ENCODE measurements at places on chromosomes 7 and 10.

DNA sequence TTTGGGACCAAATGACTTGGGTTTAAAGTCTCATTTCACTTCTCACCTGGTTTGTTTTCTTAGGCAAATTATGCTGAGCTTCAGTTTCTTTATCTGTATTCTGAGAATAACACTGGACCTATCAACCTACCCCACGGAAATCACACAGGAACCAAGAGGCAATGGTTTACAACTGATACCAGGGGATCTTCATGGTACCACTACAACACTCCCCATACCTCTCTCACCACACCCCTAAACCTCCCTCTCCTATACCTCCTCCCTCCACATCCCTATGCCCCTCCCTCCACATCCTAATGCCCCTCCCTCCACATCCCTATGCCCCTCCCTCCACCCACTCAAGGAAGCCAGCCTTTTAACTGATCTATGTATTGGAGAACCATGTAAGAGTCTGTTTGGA, 9.9 kb downstream of the FAM204A start:
- no peak for DNase-seq

GRCh38 chr10:125990974-125991373, 94.6 kb downstream of the FANK1 start:
- DNase-seq: no peak

DNA sequence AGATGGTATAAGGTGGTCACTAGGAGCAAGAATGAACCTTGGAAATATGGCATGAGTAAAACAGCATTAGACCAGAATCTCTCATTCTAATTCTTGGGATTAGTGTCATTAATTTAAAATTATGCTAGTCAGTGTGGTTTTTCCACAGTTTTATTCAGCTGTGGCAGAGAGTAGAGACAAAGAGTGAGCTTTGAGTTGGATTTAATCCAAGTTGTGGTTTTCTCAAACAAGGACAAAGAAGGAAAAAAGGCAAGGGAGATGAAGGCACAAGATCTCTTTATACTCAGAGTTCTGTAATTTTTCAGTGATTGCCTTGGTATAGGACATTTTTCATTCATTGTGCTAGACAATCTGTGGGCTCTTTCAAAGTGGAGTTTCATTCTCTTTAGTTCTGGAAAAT, 28.2 kb upstream of the AKAP9 start:
- DNase-seq: no peak

- no peak for DNase-seq
These were observed 61.3 kb downstream of the AKR1D1 start for GRCh38 chr7:138137423-138138171.

- DNase-seq: no peak
These were observed 138.8 kb downstream of the ADARB2 start for GRCh38 chr10:1598393-1599153.

DNA sequence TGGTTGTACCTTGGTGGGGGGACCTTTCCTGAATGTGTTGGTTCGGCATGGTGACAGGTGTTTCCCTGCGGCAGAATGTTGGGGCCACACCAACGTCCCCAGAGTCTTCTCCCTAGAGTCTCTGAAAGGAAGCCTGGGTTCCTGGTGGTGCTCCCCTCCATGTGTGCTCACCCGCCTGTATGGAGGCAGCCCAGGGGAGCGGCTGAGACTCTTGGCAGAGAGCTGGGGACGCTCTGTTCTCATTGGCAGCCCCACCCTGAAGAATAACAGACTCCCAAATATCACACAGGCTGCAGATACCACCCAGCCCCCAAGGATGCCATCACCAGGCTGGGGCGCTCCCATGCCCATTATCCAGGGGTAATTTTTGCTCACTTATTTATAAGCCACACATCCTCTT, 34.8 kb downstream of the CHST12 start:
- DNase-seq: no peak

GRCh38 chr10:48535416-48536155, 69.3 kb downstream of the ARHGAP22 start:
- no peak for DNase-seq

- no peak for DNase-seq
These were observed 42.4 kb upstream of the NANOS1 start for GRCh38 chr10:118986815-118987790.

DNA sequence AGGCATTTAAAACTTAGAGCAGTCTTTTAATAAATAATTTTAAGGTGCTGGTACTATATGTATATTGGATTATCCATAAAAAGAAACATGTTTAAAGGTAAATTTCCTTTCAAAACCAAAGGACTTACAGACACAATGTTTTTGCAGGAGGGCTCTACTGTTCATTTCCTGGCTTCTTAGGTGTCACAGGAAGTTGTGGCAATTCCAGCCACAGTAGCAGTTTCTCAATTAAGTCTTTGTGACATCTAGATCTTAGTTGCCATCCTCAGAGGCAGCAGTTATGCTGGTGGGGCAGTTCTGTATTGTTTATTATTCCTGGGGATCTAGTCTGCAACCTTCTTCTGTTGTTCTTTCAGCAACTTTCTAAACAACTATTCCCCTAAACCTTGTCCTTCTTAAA, 460.1 kb downstream of the MAGI2 start:
- DNase-seq: no peak

- DNase-seq: no peak
These were observed 157.5 kb upstream of the KLF14 start for GRCh38 chr7:130891254-130892094.

GRCh38 chr7:94338921-94339371, 55.7 kb upstream of the COL1A2 start:
- no peak for DNase-seq

DNA sequence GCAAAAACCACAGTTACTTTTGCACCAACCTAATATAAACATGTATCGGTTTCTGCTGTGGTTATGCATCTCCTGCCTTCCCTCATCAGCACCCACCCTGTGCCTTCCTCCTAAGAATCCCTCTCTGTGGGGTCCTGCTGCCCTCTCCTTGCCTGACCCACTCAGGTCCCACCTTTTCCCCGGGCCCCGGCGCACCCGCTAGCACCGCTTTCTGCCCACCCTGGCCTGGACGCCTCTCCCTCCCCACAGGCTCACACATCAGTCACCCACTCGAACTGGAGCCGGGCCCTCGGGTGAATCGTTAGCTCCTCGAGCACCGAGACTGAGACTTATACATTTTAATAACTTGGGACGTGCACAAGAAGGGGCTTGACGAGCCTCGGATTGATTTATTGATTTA, 110.5 kb downstream of the ADARB2 start:
- no peak for DNase-seq

DNA sequence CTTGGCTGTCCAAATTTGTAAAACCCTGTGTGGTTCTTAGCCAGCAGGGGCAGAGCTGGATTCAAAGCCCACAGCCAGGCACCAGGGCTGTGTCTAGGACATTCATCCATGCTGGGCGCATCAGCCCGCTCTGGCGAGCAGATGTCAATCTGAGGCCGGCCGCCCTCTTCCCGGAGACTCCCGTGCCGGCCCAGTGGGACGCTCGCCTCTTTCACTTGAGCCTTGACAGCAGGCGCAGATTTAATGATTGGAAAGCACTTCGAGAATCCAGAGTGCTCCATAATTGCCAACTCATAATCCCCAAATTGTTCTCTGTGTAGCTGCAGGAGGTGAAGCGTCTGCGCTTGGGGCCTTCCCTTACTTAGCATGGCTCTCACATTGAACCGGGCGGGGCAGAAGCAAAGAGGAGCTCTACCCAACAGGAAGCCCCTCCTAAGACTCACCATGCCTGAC, 36.7 kb downstream of the SLIT1 start:
- DNase-seq: no peak

- no peak for DNase-seq
These were observed 137.3 kb downstream of the SEMA3C start for GRCh38 chr7:80781561-80781979.

DNA sequence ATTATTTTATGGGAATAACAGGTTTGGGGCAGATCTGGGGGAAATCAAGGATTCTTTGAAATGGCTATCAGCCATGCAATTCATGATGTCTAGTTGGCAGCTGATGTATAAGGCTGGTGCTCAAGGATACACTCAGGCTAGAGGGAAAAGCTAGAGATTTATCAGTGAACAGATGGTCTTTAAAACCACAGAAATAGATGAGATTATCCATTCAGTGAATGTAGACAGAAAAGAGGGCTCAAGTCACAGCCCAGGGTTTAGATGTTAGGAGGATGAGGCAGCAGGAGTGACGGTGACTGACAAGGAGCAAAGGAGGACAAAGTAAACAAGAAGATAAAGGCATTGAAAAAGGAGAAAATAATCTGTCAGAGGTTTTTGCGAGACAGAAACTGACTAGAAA, 238.7 kb downstream of the CDK14 start:
- no peak for DNase-seq

GRCh38 chr10:120614680-120615079, 157.7 kb downstream of the PLPP4 start:
- no peak for DNase-seq

- peak; percentile 63 for DNase-seq
These were observed 62.4 kb upstream of the MKRN1 start for GRCh38 chr7:140541513-140542227.

DNA sequence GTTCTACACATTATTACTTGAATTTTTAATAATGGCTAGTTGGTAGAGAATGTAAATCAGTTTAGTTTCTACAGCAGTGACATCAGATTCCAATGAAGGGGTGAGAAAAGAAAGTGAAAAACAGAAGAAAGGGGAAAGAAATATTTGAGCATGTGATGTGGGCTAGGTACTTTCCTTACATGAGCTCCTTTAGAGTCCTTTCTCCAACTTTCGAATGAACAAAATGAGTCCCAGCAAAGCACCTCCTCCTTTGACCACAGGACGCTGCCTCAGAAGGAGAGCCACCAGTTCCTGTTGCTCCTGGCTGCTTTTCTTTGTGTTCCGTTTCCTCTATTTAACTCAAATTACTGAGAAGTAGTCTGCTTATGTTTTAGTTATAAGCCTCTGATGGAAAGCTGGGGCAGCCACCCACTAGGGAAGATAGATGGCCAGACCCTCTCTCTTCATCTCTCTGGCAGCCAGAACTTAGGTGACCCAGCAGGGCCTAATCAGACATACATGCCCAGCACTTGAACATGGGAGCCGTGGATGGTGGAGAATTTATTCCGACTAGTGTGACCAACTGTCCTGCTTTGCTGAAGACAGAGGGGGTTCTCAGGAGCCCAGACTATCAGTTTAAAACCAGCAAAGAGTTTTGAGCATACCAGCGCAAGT, 82.4 kb upstream of the NME8 start:
- DNase-seq: no peak

- DNase-seq: no peak
These were observed 28.3 kb downstream of the ZFAND2A start for GRCh38 chr7:1131471-1132265.
